ENCODE measurements at places on chromosomes 3 and 15.

DNA sequence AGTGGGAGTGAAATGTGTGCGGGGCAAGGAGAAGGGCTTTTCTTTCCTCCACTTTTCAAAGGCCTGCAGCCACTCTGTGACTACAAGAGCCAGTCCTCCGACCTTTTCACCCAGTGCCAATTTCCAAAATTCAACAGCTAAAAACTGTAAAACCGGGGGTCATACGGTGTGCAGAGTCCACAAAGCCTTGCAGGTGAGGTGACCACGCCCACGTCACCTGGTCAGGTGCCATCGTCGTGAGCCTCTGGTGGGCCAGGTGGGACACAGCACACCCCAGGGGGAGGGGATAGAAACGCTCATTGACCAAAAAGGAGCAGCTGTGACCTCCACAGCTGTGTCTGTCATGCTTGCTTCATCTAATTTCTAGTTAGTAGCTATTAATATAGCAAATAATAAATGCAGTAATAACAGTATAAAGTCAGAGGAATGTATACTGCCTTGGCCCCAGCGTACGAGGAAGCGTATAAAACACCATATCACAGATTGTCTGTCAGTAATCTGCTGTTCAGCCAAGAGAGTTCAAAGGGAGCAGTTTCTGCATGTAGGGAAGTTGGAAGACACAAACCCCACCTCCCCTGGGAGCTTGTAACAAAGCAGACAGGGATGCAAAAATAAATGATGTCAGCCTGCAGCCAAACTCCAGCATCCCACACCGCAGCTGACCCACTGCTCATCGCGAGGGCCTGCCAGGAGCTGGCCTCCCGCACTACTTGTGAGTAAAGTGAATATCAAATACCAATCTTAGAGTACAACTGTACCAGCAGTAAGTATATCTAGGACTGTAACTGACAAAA is 86.7 kb downstream of the VGLL4 start:
- DNase-seq, result peak; percentile 96

GRCh38 chr3:101633186-101633585 is 43.7 kb downstream of the ZBTB11 start:
- no peak for DNase-seq

- DNase-seq, result no peak
Measured at GRCh38 chr3:38978729-38979128, 73.0 kb downstream of the SCN11A start.

- peak; percentile 82 for DNase-seq
Measured at GRCh38 chr3:100882571-100882984, 110.6 kb downstream of the ABI3BP start.

GRCh38 chr3:61960976-61961375 is 399.6 kb downstream of the PTPRG start:
- peak; percentile 18 for DNase-seq

GRCh38 chr3:71582612-71583565 is 639 bp downstream of the FOXP1 start:
- no peak for DNase-seq

DNA sequence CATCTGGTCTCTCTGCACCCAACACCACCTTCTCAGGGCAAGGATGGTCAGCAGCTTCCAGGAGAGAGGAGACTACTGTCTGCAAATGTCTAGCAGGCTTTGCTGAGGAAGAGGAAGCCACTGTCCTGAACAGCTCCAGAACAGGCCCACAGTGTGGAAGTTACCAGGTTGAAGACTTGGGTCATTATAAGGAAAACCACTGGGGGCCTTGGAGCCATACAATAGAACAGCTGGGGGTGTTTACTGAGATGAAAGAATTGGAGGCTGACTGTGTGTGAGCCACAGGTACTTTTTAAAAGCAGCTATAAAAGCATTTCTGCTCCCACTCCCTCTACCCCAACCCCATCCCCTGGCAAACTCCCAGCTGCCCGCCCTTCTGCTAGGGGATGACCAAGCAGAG is 24.2 kb downstream of the SRGAP3 start:
- no peak for DNase-seq

GRCh38 chr3:23537101-23537551 is 268.6 kb upstream of the UBE2E1 start:
- no peak for DNase-seq

DNA sequence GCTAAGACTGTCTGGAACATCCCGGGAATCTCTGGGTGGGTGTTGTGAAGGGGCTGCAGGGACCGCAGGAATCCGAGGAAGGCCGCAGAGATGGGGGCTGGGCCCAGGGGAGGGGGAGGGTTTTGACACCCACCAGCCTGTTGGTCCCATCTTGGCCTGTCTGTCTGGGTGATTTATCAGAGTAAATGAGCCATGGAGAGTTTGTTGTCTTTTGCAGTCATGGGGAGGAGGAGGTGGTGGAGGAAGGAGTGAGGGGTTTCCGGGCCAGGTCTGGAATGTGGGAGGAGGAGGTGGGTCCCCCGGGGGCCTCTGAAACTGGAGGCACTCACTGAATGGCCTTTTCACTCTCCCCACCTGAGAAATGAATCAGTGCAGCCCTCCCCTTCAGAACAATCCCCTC is 11.5 kb downstream of the SEMA3F start:
- no peak for DNase-seq

GRCh38 chr3:187920030-187920429 is 174.8 kb upstream of the BCL6 start:
- peak; percentile 27 for DNase-seq

DNA sequence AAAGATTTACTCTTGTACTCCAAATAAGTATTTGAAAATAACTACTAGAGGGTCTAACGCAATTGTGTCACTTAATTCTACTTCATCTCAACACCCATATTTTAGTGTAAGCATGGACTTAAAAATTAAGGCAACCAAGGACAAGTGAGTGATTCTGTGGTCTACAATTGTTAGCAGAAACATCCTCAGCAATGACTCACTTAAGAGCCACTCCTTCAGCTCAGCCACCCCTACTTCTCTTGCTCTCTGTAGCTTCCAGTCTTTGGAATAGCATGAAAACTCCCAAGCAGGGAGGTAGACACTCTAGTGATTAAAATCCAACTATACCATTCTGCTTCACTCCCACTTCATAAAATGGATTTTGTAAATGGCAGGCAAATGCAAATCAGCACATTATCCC is 116.0 kb upstream of the LRRN1 start:
- no peak for DNase-seq

DNA sequence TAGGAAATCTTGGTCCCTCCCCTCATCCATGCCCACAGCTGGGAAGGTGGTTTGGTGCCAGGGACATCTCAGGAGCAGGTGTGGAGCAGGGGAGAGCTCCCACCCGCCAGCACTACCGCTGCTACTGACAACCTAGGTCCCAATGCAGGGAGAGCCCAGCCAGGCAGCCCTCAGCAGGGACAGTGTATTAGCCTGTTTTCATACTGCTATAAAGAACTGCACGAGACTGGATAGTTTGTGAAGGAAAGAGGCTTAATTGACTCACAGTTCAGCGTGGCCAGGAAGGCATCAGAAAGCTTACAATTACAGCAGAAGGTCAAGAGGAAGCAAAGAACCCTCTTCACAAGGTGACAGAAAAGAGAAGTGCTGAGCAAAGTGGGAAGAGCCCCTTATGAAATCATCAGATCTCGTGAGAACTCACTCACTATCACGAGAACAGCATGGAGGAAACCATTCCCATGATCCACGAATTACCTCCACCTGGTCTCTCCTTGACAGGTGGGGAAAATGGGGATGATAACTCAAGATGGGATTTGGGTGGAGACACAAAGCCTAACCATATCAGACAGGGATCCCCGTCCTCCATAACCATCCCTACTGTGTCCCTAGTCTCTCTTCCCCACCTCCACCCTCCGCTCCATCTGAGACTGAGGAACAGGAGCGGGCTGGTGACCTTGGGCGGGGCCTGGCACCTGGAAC is 218.6 kb downstream of the TBC1D2B start:
- no peak for DNase-seq

GRCh38 chr3:16090024-16090423 is 84.5 kb upstream of the GALNT15 start:
- DNase-seq, result peak; percentile 99

DNA sequence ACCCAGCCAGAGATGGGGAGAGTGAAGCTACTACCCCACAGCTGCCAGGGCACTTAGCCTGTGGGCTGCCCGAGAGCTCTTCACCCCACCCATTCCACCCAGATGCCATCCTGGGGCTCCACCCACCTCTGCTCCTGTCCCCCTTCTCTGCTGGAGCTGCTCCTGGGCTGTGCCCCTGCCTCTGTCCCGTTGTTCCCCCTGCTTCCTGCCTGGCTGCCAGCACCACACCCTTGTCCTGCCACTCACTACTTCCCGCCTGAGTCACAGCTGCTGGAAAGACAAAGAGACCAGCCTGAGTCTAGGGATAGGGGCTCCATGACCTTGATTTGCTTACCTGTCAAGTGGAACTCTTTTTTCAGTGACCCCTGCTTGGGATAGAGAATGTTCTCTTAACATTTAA is 12.4 kb downstream of the GNAI2 start:
- DNase-seq, result peak; percentile 46

DNA sequence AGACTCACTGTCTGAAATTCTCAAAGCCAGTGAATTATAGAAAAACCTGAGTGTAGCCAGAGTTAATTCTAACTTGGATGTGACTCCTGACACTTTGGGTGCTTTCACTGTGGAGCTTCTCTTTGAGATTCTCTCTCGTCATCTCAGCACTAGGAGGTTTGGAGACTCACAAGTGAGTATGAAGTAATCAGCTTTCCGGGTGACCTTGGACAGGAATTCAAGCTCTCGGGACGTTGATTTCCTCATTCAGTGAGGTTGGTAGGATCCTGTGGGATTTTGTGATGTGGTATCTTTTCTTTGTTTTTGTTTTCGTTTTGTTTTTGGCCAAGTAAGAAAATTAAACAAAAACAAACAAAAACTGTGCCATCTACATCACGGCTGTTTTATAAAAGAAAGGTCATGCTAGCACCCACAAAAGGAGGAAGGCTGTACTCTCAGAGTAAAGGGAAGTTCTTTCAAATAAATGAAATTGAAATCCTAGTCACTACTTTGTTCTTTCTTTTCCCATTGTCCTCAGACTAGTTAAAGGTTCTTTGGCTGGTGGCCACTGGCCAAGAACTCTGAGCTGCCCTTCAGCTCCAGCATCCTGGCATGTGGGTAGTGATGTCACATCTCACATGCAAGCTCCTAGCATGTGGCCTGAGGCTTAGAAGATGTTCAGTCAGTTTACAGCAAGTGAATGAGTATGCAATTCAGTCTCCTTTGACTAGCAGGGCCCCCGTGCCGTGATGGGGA is 263.3 kb upstream of the TPM1 start:
- peak; percentile 59 for DNase-seq

DNA sequence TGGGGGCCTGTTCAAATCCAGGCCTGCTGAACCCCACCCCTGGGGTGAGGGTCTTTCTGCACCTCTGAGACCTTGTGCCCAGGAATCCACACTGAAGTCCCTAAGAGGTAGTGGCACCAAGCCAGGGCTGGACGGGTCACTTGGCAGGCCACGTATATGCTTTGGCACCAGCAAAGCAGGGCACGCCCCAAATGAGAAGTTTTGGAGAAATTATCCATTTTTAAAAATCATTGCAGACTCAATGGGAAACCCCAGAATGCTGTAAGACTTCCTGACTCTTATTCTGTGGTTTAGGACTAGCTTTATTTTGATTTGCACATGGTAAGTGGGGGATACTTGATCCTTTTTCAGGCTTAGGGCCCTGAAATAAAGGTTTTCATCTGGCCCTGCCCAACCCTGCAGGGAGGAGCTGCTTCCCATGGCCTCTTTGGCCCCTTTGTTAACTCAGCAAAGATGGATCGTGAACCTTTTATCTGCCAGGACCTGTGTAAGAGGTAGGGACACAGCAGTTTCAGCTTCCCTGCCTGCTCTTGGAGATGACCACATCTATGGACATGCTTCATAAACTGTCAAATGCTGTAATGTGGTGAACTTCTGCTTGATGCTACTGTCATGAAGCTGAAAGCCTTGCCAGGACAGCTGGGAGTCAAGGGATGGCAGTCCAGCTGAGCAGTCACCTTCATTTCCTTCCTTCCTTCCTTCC is 88.0 kb downstream of the HMG20A start:
- DNase-seq, result no peak

- no peak for DNase-seq
Measured at GRCh38 chr3:112030901-112031300, 3.6 kb upstream of the TMPRSS7 start.

DNA sequence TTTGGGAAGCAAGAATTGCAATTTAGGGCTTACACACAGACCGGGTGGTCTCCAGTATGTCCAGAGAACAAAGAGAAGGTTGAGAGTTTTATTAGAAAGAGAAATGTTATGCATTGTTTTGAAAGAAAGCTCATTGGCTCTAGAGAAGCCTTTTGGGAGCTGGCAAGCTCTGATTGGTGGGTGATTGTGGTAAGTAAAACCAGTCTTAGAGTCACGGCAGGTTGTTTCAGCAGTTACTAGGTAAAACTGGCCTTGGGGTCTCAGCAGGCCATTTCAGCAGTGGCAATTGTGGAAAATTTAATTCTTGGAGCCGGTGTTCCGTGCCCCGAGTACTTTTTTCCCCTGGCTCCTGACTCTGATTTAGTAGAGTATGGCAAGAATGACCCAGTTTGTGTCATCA is 78.1 kb downstream of the MRPL46 start:
- DNase-seq, result no peak

DNA sequence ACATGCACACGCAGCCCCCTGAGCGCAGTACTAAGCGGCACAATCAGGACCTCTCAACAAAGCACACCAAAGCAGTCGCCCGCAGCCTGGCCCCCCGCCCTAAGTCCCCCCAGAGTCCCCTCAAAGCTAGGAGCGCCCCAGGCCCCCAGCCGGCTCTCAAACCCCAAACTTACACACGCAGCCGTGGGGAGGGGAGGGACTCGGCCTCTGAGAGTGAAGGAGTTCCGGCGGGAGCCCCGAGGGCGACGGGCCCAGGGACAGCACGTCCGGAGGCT is 5.5 kb downstream of the GATA2 start:
- no peak for DNase-seq

GRCh38 chr3:243356-243725 is 46.8 kb downstream of the CHL1 start:
- peak; percentile 95 for DNase-seq

DNA sequence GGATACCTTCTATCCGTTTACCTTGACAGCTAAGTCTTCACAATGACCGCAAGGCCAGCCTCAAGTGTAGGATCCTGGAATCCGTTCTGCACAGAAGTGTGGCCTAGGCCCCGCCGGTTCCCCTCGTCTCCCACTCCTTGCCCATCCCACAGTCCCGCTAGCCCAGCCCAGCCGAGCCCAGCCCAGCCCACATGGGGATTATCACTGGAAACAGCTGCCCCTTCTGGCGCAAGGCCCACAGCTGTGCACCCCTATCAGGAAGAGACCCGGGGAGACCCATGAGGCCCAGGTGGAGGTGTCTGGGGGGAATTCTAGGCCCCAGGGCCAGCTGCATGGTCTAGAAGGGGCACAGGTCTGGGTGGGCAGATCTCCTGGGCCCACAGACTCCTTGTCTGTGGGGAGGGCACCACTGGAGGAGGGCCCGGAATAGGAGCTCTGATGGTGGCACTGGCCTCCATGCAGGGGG is 27.9 kb upstream of the KLF13 start:
- no peak for DNase-seq

DNA sequence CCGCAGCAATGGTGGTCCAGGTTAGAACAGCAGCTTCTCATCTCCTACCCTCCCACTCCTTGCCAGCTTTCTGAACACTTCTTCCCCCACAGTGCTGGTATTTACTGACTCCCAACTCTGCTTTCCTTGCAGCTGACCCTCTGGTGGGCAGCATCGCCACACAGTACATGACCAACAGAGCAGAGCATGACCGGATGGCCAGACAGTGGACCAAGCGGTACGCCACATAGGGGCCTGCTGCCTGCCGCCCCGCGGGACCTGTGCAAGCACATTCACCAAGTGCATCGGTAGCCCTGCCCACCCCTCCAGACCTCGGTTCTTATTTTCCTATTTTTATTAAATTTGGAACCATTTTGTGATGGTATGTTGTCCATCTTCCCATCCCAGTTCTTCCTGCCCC is 216.2 kb upstream of the UBE2E1 start:
- DNase-seq, result no peak

- no peak for DNase-seq
Measured at GRCh38 chr15:41789236-41789635, 15.0 kb downstream of the MAPKBP1 start.

Data from fibroblast of mammary gland (primary cell).